ENCODE measurements at places on chromosomes 6 and 20.
A peak's percentile ranks its signal among the peaks of the same experiment; 100 is the strongest.

DNA sequence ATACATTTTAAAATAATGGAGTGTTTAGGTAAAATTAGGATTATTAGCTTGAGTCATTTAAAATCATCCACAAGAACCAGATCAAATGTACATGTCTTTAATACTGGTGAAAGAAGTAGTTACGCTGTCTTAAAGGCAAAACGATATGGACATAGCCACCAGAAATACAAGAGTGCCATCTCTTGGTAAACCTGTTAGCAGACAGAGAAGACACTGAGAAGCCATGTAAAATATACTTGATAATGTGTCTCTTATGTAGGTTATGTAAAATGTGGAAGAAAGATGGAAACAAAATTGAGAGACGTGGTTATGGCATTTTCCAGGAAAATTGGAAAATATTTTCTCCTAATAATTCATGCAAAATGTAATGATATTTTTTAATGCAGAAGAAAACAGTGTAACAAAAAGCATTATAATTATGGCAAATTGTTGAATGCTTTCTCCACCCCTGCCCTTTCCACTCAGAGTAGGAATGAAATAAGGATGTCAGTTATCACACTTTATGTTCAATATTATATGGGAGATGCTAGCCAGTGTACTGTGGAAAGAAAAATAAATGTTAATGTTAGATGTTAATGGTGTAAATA, 12.2 kb upstream of the SLC17A2 start:
- DNase-seq, result peak; percentile 45

- no peak for DNase-seq
Measured at GRCh38 chr6:148497257-148497656, 154.6 kb downstream of the SASH1 start.

- DNase-seq, result no peak
Measured at GRCh38 chr6:133889557-133890403, 867 bp downstream of the TCF21 start.

DNA sequence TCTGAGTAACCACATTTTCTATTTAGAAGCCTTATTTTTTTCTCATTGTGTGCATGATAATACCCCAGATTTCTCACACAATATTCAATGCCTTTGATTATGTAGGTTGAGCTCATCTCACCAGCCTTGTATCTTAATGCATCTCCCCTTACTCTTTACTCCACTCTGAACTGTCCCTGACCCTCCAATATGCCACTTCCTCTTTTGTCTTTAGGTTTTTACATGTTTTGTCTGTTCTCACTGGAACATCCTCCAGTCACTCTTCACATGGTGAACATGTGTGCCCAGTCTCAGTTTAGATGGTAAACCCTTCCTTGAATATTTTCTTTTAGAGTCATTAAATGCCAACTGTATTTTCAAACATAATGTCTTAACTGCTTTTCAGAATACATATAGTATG, 392.9 kb upstream of the IMPG1 start:
- DNase-seq, result no peak

GRCh38 chr6:12075067-12075563, 63.0 kb downstream of the HIVEP1 start:
- no peak for DNase-seq

GRCh38 chr20:11101243-11101642, 427.4 kb upstream of the JAG1 start:
- DNase-seq, result no peak

DNA sequence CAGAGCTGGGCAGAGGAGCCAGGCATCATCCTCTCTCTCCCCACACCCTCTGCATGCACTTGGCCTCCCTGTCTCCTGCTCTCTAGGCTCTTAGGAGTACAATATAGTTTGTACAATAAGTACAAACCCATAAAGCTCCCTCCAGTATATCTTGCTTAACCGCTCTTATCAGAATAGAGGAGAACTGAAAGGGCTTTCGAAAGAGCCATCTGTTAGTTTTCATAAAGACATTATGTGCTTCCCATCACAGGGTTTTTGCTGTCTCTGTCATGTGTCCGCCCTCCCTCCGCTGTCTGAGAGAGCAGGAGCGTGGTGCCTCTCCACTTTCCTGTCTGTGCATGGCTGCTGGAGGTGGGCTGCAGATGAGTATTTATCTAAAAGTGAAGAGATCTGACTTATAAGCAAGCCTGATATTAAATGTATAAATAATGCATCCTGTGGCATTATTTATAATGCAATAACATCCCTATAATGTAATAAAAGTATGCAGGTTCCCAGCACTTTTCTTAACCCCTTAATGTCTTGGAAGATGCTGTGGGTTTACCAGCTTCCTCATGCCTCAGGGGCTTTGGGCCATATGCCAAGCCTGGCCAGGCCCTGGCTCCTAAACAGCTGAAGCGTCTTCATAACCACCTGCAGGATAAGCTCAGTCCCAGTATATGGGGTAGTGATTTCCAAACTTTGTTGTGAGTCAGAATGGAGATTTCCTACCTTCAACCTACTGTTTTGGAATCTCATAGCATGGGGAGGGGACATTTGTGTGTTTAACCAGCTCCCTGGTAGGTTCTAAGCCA, 297.1 kb downstream of the DHX35 start:
- no peak for DNase-seq

DNA sequence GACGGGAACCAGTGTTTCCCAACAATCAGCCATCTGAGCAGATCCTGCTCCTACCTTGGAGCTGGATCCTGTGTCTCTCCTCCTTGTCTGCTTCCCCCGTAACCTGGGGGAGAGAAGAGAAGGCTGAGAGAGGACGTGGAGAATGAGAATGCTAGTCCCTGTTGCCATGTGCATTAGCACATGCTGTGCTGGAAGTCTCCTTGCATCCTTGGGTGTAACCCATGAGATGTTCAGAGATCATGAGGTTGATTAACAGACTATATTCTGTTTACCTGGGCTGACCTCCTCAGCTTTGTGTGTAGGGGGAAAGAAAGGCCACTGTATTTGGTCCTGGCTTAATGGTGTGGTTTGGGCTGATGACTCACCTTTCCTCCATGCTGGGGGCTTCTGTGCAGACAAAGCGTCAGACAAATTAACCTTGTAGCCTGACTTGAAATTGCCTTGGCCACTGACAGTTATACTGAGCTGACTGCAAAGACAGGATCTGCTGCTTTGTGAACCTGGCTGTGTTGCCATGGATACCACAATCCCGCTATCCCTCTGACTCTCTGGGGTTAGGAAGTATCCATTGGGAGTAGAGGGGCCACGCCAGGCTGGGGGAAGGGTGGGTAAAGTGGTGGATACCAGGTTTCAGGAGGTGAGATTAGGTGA, 243.7 kb upstream of the CHD6 start:
- DNase-seq, result no peak

- DNase-seq, result no peak
Measured at GRCh38 chr6:16190214-16190613, 48.2 kb upstream of the GMPR start.

DNA sequence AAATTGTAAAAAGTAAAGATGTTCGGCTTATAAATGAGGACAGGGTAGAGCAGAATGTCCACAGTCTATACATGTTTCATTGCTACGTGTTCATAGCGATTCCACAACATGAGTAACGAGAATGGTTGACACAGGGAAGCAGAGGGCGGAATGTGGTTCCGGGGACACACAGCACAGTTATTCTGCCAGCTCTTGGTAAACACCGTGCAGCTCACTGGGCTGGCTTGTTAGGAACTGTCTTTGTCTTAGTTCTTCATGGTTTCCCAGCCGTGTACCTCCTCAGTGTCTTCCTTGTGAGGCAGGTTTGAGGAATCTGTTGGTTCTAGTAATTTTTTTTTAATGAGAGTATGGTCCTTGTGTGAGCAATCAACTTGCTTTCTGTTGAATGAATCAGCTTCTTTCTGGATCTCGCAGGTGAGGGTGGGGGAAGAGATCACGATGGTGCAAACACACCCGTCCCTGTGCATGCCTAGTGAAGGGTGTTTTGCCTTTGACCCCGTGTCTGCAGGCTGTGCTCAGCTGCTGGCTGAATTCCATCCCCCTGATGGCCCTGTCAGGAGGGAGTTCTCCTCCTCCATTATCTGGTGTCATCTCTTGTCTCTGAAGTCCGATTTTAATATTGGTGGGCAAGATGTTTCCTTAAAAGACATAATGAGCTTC, 168.2 kb downstream of the SMOC2 start:
- no peak for DNase-seq

DNA sequence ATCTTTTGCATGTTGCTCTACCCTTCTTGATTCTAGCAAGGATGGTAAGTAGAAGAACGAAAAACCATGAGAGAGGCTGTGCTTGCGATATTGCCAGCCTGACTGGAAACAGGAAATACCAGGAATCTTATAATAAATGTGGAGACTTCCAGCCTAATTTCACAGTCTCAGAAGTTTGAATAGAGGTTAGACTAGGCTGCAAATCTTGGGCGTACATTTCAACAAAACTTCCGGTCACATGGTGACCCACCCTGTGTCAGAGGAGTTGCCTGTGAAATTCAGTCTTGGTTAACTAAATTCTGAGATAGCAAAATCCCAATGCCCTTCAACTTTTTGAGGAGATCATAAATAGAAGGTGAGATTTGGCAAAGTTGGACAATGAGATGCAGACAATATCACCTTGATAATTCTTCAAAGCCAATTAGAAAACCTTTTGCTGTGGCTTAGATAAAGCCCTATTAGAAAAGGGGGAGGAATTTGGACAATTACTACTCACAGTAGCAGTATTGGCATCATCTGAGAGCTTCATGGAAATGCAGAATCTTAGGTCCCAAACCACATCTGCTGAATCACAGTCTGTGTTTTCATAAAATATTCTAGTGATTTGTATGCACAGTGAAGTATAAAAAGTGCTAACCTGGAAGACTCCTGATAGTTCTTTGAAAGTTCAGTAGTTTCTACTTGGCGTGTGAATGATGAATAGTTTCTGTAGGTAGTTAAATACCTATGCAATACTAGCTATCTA, 262.0 kb upstream of the JAG1 start:
- no peak for DNase-seq

GRCh38 chr6:138082232-138082631, 25.0 kb downstream of the PERP start:
- no peak for DNase-seq

DNA sequence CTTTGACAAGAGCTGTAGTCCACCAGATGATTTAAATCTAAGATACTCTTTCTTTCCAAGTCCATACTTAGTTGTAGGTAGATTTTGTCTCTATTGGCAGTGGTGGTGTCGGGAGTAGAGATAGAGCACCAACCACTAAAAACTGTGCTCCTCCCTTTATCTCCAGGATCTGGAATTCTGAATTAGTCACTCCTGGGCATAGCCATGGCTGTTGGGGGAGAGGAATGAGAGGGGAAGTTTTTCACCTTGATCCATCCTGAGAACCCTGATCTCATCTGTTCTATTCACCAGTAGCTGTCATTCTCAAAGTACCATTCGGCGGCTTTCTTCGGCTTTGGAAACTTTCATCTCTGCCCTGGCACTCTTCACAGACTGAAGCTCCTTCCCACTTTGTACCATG, 35.6 kb upstream of the NKX2-4 start:
- DNase-seq, result no peak

- DNase-seq, result no peak
Measured at GRCh38 chr6:143163621-143164020, 102.9 kb downstream of the AIG1 start.

- no peak for DNase-seq
Measured at GRCh38 chr6:132412656-132413498, 11.6 kb upstream of the MOXD1 start.

GRCh38 chr20:47334022-47334551, 22.4 kb downstream of the ZMYND8 start:
- peak; percentile 71 for DNase-seq

- no peak for DNase-seq
Measured at GRCh38 chr6:26254724-26255123, 110.3 kb upstream of the BTN3A2 start.

DNA sequence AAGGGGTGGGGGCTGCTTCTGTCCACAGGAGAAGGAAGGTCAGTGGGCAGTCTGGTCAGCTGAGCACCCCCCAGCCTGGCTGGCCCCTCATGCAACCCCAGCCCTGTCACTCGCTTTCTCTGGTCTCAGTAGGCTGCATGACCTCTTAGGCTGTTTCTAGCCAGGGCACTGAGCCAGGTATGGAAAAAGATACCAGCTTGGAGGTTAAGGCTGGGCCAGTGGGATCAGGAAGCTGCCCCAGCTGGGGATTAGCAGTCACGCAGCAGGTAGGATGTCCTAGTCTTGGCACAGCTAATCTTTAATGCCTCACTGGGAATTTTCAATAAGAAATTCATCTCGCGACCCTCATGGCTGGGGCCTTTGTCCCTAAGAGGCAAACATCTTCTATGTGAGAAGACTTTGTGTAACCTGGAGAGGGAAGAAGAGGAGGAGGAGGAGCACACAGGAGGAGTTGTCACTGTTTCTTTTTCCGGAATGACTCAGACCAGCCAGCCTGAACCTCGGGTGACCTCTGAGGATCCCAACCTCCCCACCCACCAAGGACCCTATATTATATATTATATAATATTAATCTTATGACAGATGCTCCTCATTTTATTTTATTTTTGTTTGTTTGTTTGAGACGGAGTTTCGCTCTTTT, 2.4 kb upstream of the BPIFA2 start:
- no peak for DNase-seq

DNA sequence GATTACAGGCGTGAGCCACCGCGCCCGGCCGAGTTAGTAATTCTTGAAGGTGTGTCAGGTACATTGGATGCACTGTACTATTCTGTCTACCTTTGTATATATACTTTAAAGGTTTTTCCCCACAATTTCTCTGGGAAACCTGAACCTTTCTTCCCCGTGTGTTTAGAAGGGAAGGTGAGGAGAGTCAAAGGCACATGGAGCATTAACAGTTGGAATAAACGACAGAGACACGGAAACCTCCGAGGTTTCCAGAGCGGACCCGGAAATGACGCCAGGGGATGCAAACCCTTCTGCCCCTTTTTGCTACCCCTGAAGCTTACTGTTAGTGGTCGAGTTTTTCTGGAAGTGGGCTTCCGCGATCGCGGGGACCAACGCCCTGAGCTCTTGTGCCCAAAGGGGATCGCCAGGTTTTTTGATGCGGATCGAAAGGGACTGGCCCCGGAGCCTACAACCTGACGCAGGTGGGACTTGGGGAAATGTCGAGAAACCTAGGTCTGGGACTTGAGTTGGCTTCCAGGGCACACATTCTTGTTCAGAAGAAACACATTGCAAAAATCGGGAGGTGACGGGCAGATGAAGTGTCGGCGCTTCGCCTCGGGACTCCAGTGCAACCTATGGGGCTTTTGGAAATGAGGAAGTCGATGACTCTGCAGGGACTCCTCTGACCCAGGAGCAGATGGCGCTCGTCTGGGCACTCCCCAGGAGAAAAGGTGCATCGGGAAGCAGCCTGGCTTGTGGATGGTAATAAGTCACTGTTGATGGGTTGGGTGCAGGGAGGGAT, 218.2 kb downstream of the OR2B2 start:
- no peak for DNase-seq
